ENCODE measurements at places on chromosomes 6 and 20. TPM values are rescaled to one million over a fixed set of nuclear protein-coding genes. Genes with fewer than 3 reads are reported as not detected.

PAX1 gene
- not detected for total RNA-seq

DNA sequence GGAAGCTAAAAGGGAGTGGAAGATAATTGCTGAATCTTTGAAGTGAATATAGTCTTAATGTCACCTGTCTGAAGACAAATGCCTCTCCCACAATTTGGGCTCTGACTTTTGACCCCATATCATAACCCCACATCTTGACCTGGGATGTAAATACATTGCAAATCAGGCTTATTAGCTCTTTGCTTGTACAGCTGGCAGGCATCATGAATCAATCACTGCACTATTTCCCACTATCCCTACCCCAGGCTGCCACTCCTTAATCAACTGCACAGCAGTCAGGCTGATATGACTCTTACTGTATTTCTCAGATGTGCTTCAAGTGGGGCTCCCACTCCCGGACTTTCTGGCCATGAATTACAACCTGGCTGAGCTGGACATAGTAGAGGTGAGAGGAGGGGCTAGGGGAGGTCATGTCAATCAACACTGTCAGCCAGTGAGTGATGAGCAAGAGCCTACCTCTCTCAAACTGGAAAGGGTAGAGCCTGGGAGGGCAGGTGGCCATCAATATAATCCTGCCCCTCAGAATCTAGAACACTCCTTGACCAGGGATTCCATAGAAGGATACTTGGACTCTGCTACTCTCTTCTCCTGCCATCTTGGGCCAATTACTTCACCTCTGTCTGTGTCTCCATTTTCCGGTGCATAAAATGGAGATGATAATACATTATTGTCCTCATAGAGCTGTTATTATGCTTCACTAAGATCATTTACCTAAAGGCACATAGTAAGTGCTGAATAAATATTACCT, 10.5 kb upstream of the BPIFB3 start:
- H3K27me3 ChIP-seq = no peaks in the 10 kb centered on the region
- H3K4me3 ChIP-seq = no peak overlapping the region
- H3K4me1 ChIP-seq = no peaks in the 10 kb centered on the region

DNA sequence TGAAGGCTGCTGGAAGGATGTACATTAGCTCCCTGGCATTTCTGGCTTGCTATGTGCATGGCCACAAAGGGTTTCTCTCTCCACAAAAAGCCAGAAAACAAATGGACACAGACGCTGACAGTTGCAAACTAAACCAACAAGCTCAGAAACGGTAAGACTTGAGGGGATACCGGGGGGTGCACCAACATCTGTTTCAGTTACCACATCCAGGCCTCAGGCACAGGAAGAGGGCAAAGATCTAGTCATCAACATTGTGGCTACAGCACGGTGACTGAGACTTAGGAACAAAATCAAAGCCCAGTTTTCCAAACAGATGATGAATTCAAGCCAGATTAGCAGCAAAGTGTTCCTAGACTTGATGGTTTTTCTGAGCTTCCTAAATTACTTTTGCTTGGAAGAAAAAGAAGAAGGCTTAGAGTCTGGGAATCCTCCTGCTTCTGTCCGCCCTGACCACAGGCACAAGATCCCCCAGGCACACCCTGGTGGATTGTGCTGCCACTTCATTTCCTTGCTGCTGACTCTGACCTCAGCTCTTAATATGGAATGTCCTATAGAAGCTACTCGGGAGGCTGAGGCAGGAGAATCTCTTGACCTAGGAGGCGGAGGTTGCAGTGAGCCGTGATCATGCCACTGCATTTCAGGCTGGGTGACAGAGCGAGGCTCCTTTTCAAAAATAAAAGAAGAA, 54.2 kb upstream of the ADGRF1 start:
- H3K27me3 ChIP-seq = no peaks in the 10 kb centered on the region
- no peak overlapping the region for H3K4me3 ChIP-seq
- H3K4me1 ChIP-seq = peaks cover 4% of the 10 kb centered on the region
- DNase-seq = no peak
- no peaks in the 10 kb centered on the region for H3K36me3 ChIP-seq

DNA sequence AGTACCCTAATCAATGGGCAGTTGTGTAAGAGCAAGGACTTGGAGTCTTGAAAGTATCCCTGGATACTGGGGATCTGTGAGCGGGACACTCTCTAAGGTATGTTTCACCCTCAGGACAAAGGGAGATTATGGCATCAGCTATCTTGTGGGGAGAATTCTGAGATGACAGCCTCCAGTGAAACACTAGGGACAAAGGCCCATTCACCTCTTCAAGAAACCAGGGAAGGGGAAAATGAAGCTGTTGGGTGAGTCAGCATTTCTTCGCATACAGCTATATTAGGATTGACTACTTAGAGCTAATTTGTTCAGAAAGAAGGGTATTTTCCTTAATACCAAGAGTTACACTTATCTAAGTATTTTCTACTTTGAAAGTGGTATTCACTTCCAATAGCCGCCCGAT, 35.9 kb downstream of the OPN5 start:
- H3K27me3 ChIP-seq = no peaks in the 10 kb centered on the region
- no peak for DNase-seq
- H3K27ac ChIP-seq = no peak overlapping the region
- no peak overlapping the region for H3K4me3 ChIP-seq

CPXM1 gene
- total RNA-seq = 0.15 TPM

DNA sequence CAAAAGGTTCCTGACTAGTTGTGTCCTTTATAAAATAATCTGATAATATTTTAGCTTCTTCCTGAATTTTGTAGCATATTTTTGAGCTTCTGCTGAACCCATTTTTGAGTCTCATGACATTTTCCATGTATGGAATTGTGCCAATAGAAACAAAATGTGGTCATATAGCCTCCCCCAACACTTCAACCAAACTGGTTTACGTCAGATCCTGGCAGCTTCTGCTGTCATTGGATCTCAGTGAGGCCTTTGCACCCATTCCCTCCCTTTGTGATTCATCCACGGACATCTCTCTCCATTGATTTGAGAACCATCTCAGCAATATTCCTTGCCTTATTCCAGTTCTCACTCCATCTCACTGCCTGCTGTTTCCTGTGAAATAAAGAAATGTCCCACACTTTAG, 166.0 kb upstream of the PROKR2 start:
- H3K4me1 ChIP-seq = no peaks in the 10 kb centered on the region
- DNase-seq = no peak
- H3K4me3 ChIP-seq = no peak overlapping the region
- H3K27ac ChIP-seq = no peak overlapping the region
- no peaks in the 10 kb centered on the region for H3K27me3 ChIP-seq
- H3K36me3 ChIP-seq = no peaks in the 10 kb centered on the region

GRCh38 chr6:136114661-136115060, 135.4 kb downstream of the MTFR2 start:
- H3K36me3 ChIP-seq = no peaks in the 10 kb centered on the region
- H3K27ac ChIP-seq = no peak overlapping the region
- DNase-seq = peak; percentile 81
- H3K27me3 ChIP-seq = no peaks in the 10 kb centered on the region
- H3K4me3 ChIP-seq = no peak overlapping the region
- no peaks in the 10 kb centered on the region for H3K4me1 ChIP-seq

EFCAB8 gene
- 0.10 TPM for total RNA-seq

TRAPPC3L gene
- 0.29 TPM for total RNA-seq

GRCh38 chr20:3046677-3047462, 1.0 kb downstream of the MRPS26 start:
- no peak for DNase-seq
- no peaks in the 10 kb centered on the region for H3K27me3 ChIP-seq
- H3K27ac ChIP-seq = peak overlapping the region; percentile 94
- H3K36me3 ChIP-seq = peaks cover 15% of the 10 kb centered on the region

OTOR gene
- not detected for total RNA-seq

All from upper lobe of left lung (tissue), 6 donors.